ENCODE measurements at places on chromosomes 11 and 22. TPM values are rescaled to one million over a fixed set of nuclear protein-coding genes. Genes with fewer than 3 reads are reported as not detected.

The TSPO gene
- 30.5 TPM for polyA plus RNA-seq

The RAB39A gene
- 0.73 TPM for polyA plus RNA-seq

The CBX7 gene
- polyA plus RNA-seq = 12.4 TPM

The TSSK2 gene
- not detected for polyA plus RNA-seq

The TRIM48 gene
- polyA plus RNA-seq = not detected

The RIMBP3B gene
- not detected for polyA plus RNA-seq

The LRRC32 gene
- 61.4 TPM for polyA plus RNA-seq

The C11orf21 gene
- polyA plus RNA-seq = 0.75 TPM

The CAPN5 gene
- 34.0 TPM for polyA plus RNA-seq

The COA4 gene
- 79.1 TPM for polyA plus RNA-seq

The LDLRAD3 gene
- polyA plus RNA-seq = 23.1 TPM

The C22orf31 gene
- polyA plus RNA-seq = 1.5 TPM

The SLC22A12 gene
- polyA plus RNA-seq = 5.7 TPM

The APOBEC3H gene
- 0.36 TPM for polyA plus RNA-seq

The TRIM6 gene
- polyA plus RNA-seq = 27.1 TPM

The SOX10 gene
- 1.4 TPM for polyA plus RNA-seq

The PIH1D2 gene
- polyA plus RNA-seq = 7.9 TPM

The DERL3 gene
- polyA plus RNA-seq = 4.9 TPM

The AAMDC gene
- 47.9 TPM for polyA plus RNA-seq

The NCR3LG1 gene
- 2.3 TPM for polyA plus RNA-seq

The MIAT gene
- polyA plus RNA-seq = 0.64 TPM

The UBXN1 gene
- polyA plus RNA-seq = 191 TPM

The PICALM gene
- polyA plus RNA-seq = 243 TPM

The LGALS12 gene
- 0.31 TPM for polyA plus RNA-seq

The CRYBA4 gene
- not detected for polyA plus RNA-seq

The HEPHL1 gene
- not detected for polyA plus RNA-seq

The BIK gene
- 1.1 TPM for polyA plus RNA-seq

The HRAS gene
- 56.2 TPM for polyA plus RNA-seq
